ENCODE measurements at places on chromosomes 6 and 20.

DNA sequence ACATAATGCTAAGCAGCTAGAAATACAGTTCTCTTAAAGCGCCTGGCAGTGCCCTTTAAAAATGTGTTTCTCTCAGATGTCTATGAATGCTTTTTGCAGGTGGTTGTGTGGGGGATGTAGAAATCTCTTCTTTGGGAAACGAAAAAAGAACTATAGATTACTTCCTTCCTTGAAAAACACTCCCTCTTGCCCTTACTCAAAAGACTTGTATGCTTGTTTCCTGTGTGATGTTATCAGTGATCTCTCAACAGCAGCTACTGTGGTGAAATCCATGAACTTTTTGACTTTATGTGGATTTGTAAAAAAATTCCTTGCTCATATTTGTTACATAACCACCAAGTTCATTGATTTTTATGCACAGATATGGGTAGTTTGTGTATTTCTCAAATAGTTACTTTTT is 916.5 kb downstream of the QKI start:
- no peak for DNase-seq

DNA sequence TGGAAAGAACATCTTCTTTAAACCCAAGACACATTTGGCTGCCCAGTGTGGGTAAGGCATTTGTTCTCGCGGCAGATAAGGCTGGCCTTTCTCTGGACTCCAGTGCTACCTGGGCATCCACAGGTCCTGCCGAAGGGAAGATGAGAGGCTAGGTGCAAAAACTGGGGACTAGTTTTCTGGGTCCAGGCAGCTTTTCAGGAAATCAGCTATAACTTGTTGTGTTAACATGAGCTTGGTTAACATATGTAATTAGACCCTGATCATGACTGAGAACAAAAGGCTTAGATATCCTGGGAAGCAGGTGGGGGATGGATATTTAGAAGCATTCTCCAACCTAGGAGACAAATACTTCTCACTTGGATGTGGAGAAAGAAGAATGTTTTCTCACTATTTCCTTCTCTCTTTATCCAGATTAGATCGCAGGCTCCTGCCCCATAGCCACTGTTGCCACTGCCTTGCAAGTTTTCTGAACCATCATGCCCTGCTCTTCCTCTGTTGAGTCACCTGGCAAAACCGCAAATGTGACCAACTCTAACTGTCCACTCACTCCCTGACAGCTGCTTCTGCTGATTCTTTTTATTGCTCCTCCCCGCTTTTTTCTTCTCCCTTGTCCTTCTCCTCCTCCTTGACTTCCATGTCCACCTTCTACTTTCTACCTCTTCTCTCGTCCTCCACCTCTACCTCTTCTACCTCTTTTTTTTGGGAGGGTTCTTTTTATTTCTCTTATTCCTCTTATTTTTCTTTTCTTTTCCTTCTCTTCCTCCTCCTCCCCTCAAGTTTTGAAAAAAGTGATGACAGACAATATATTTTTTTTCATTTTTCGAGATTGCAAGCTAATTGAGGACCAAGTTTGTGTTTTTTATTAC is 258.1 kb downstream of the UTRN start:
- no peak for DNase-seq

GRCh38 chr6:7649037-7649810 is 59.2 kb downstream of the SNRNP48 start:
- DNase-seq, result no peak

- DNase-seq, result no peak
Measured at GRCh38 chr20:37378785-37379598, 33.1 kb downstream of the SRC start.

- DNase-seq, result peak; percentile 70
Measured at GRCh38 chr20:20864351-20865096, 152.1 kb upstream of the RALGAPA2 start.

GRCh38 chr6:87066449-87067333 is 28.2 kb downstream of the CGA start:
- peak; percentile 61 for DNase-seq

DNA sequence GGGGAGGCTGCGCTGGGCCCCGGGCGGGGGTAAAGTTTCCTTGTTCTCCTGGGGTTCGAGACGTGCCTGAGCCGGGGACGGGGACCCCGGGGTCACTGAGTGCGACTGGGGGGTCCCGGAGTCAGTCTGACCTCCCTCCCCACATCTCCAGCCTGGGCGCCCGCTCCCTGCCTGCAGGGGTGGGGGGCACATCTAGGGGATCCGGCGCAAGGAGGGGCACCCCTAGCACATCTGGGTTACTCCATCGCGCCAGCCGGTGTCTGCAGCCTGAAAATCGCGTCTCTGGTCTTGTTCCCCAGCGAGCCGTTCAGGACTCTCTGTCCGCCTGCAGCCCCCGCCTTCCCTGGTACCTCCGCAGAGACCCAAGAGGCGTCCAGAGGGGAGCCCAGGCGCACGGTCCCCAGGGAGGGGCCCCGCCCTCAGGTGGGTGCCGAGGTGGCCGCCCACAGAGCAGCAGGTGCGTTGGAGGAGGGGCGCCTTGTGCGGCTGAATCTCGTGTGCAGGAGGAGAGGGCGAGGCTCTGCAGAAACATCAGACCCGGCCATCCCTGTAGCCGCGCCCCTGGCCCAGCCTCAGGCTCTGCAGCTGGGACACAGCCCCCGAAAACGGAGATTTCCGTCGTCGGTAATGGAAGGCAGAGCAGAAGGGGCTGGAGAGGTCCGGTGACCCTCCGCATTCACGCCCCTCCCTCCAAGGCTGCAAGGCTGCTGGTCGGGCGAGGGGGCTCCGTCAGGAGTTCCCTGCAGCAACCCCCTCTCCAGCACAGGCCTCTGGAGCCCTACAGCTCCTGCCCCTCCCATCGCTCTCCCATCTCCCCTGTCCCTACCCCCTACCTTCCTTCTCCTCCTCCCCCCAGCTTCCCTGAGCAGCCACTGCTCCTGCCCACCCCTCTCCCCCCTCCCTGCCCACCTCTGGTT is 628 bp upstream of the CHRNA4 start:
- peak; percentile 64 for DNase-seq

Measured in NCI-H345 (cell line).